ENCODE measurements at places on chromosomes 5 and 9. TPM values are rescaled to one million over a fixed set of nuclear protein-coding genes. Genes with fewer than 3 reads are reported as not detected.

Gene C5orf52
- total RNA-seq: not detected

Gene LCN1
- not detected for total RNA-seq

Gene UBAC1
- 22.5 TPM for total RNA-seq

Gene CCDC192
- not detected for total RNA-seq

Gene AQP7
- total RNA-seq: not detected

Data from cardiac atrium fibroblast (primary cell).